ENCODE measurements at places on chromosomes 12 and 14. TPM values are rescaled to one million over a fixed set of nuclear protein-coding genes. Genes with fewer than 3 reads are reported as not detected.
A peak's percentile ranks its signal among the peaks of the same experiment; 100 is the strongest.

P2RX7 gene
- total RNA-seq = 11.8 TPM

- DNase-seq = peak; percentile 67
Observed at GRCh38 chr12:6372403-6373003, 2.9 kb downstream of the SCNN1A start.

DNA sequence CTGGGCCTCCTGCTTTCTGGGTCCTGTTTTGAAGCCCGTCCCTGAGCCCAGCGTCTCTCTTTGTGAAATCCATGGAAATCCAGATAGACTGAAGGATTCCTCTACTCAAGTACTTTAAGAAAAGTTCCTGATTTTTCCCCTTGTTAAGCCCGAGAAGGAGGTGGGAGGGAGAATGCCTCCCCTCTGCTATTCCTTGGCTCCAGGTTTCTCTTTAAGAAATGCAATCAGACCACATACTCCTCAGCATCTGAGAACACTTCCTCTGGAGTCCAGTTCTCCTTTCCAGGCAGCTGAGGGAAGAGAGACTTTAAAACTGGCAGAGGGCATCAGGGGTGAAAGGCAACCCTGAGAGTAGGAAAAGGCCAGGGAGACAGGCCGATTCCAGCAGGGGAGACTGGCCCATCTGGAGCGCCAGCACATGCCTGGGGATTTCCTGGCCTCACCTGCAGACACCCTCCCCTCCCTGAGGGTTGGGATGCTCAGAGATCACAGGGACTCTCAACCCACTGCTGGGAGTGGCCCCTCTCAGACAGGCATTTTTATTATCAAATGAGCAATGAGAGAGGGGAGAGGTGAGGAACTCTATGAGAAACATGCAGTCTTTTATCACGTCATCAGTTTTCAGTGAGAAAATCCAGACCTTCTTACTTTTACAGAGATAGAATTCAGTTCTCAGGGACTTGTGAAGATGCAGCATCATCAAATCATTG lies 2.0 kb upstream of the EMP1 start:
- no peak for DNase-seq

SLC25A47 gene
- 0.51 TPM for total RNA-seq

- DNase-seq = no peak
Observed at GRCh38 chr14:93731753-93732152, 56.5 kb downstream of the PRIMA1 start.

- DNase-seq = no peak
Observed at GRCh38 chr14:100572543-100572942, 14.7 kb downstream of the BEGAIN start.

GRCh38 chr14:100872259-100873095 lies 31.0 kb downstream of the RTL1 start:
- DNase-seq = no peak

DNA sequence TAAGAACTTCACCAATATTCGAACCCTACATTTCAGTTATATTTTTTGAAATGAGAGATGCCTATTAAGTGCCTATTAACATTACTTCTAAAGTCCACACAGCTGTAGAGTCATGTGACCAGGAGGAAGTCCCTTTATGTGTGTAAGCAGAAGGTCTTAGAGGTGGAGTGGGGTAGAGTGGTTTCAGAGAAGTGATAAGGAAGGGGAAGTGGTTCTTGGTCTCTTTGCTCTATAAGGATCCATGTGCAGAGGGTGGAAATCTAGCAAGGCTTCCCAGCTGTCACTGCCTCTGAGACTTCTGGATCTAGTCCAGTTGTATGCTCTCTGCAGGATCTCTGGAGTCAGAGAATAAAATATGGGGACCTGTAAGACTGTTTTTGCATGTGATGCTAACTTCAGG lies 673.9 kb downstream of the FLRT2 start:
- no peak for DNase-seq

EIF4B gene
- total RNA-seq = 458 TPM

GRCh38 chr14:61638595-61639387 lies 56.5 kb upstream of the HIF1A start:
- DNase-seq = no peak

GRCh38 chr12:119229837-119230236 lies 51.1 kb downstream of the HSPB8 start:
- DNase-seq = no peak

POMT2 gene
- total RNA-seq = 101 TPM

GRCh38 chr14:62289471-62289870 lies 527.3 kb downstream of the SNAPC1 start:
- no peak for DNase-seq

- peak; percentile 12 for DNase-seq
Observed at GRCh38 chr12:31322801-31323207, 3.1 kb downstream of the SINHCAF start.

GRCh38 chr12:65662590-65662989 lies 161.7 kb upstream of the HMGA2 start:
- no peak for DNase-seq

- no peak for DNase-seq
Observed at GRCh38 chr12:124371970-124372555, 77.2 kb downstream of the RFLNA start.

MYRFL gene
- 0.27 TPM for total RNA-seq

GRCh38 chr14:88790501-88791251 lies 2.1 kb downstream of the EML5 start:
- no peak for DNase-seq

GRCh38 chr14:34857689-34858449 lies 17.3 kb downstream of the BAZ1A start:
- no peak for DNase-seq

CD4 gene
- 1.6 TPM for total RNA-seq

- peak; percentile 18 for DNase-seq
Observed at GRCh38 chr12:124125203-124125871, 152.3 kb downstream of the ZNF664 start.

CCDC184 gene
- 1.9 TPM for total RNA-seq

DNA sequence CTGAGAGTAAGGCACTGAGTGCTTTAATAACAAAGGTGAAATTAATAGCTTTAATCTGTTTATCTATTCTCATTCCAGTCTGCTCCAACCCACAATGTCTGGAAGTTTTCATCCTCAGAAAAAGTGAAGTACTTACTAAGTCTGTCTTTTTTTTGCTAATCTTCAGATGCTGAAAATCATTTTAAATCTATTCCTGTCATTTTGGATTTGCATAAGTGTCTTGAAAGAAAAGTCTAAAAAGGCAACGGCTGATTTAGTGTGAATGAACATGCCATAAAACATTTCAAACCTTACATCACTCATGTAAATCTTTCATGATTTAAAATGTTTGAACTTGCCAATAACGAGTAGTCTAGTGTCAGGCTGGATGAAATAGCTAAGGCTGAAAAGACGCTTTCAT lies 685.6 kb downstream of the RPS29 start:
- no peak for DNase-seq

GLT8D2 gene
- 11.2 TPM for total RNA-seq

- no peak for DNase-seq
Observed at GRCh38 chr12:123129621-123130020, 21.3 kb downstream of the PITPNM2 start.
